MV-4-11 (cell line): ENCODE measurements at places on chromosomes 3 and 15.

DNA sequence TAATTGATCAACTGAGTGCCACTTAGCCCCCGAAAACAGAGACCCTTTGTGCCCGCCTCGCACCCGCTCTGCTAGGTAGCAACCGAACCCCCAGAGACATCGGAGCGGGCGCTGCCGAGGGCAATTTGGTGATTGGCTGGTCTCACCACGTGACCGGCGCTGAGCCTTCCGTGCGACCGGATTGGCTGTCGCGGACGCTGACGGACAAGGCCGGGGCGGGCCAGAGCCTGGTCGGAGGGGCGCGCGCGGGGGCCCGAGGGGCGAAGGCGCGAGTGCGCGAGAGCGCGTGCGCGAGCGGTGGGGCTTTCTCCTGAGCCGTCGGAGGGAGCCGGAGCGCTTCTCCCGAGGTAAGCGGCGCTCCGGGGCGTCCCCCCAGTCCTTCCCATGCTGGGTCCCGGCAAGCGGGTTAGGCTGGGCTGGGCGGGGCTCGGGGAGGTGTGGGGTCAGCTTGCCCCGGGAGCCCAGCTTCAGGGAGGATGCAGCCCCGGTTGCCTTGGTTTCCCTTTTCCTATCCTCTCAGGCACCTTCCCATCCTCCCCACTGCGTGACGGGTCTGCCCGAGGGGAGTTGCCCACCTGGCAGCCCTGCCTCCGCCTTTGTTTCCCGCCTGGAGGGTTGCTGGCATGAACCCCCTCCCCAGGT, at the start of gene TMEM108:
TSS of gene TMEM108 (plus strand) at position 303 of the 642 bp plus-strand sequence.
- DNase-seq = no peak

DNA sequence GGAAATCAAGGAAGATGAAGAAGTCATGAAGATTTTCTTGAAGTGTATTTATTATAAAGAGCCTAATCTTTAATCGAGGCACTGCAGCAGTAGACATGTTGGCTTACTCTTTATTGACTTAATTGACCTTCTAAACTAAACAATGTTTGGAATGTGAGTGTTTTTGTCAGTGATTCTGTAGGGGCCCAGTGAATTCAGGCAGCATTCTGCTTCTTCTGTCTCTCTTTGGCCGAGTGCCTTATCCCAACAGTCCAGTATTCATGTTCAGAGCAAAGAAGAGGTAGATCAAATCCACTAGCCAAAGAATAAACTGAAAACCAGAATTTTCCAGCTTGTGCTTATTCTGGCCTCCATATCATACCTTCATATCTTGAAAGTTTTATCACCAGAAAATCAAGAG, 55.7 kb downstream of the RLBP1 start:
- no peak for DNase-seq

- DNase-seq = peak; percentile 99
These were observed 15.9 kb upstream of the COPG1 start for GRCh38 chr3:129233538-129233937.

DNA sequence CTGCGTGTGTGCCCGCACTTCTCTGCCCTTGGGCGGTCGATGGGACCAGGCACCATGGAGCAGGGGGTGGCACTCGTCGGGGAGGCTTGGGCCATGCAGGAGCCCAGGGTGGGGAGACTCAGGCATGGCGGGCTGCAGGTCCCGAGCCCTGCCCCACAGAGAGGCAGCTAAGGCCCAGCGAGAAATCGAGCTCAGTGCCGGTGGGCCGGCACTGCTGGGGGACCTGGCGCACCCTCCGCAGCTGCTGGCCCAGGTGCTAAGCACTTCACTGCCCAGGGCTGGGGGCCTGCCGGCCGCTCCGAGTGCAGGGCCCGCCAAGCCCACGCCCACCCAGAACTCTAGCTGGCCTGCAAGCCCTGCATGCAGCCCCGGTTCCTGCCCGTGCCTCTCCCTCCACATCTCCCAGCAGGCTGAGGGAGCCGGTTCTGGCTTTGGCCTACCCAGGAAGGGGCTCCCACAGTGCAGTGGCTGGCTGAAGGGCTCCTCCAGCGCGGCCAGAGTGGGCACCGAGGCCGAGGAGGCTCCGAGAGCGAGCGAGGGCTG, 553 bp upstream of the RTP4 start:
- no peak for DNase-seq

- DNase-seq = peak; percentile 85
These were observed at the start of gene MAPK6 for GRCh38 chr15:52018693-52019393. MAPK6 (plus strand) TSS chr15:52019219; CDS start chr15:52046461, 27,242 bp downstream.

- no peak for DNase-seq
These were observed 70.3 kb downstream of the MYLK start for GRCh38 chr3:123813876-123814275.

DNA sequence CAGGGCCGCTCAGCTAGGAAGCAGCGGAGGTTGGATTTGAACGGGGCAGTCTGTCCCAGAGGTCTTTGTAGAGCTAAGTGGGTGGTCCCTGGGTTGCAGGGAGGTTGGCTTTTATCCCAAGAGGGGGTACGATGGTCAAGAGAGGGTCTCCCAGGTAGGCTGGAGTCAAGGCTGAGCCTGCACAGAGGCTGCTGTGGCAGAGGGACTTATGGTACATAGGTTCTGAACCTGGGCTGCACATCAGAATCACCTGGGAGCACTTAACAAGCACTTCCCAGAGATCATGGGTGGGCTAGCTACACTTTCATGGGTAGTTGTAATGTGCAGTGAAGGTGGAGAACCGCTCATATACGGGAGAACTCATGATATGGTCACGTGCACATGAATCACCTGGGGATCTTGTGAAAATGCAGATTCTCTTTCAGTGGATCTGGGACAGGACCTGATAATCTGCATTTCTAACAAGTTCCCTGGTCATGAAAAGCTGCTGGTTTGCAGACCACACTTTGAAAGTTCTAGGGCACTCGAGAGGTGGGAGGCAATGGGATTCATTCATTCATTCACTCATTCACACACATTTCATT, 2.9 kb upstream of the RASGRF1 start:
- DNase-seq = no peak

DNA sequence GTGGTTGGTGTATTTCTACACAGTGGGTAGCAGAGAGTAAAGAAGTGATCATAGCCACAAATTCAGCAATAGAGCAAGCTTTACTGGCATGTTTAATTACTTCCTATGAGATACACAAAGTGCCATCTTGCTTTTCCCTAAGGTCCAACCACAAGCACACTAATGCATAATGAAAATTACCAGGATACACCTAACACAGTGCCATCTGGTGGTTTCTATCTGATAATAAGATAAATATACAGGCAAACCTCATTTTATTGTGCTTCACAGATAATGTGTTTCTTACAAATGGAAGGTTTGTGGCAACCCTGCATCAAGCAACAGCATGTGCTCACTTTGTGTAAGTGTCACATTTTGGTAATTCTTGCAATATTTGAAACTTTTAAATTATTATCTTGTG, 223.0 kb downstream of the NSUN3 start:
- peak; percentile 2 for DNase-seq

DNA sequence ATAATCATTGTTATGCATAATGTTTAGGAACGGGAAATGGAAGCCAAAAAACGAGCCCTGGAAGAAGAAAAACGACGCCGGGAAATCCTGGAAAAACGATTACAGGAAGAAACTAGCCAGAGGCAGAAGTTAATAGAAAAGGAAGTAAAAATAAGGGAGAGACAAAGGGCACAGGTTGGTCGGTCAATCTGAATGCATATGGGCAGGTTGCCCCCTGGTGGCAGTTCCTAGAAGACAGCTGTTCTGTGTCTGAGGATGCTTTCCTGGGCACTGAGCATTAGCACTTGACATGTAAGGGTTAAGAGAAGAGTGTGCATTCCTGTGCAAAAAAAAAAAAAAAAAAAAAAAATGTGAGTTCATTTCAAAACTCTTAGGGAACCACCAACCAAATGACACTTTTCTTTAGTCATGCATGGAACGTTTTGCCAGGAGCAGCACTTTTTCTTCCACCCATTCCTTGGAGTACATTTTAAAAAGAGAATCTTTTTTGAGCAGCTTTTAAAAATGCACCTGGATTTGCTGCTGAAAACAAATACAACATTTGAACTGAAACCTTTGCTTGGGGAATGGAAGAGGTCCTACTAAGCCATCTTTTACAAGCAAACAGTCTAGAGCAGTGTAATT, 11.1 kb upstream of the ABHD10 start:
- DNase-seq = peak; percentile 63

- peak; percentile 30 for DNase-seq
These were observed 14.2 kb downstream of the BAHD1 start for GRCh38 chr15:40454904-40455391.

DNA sequence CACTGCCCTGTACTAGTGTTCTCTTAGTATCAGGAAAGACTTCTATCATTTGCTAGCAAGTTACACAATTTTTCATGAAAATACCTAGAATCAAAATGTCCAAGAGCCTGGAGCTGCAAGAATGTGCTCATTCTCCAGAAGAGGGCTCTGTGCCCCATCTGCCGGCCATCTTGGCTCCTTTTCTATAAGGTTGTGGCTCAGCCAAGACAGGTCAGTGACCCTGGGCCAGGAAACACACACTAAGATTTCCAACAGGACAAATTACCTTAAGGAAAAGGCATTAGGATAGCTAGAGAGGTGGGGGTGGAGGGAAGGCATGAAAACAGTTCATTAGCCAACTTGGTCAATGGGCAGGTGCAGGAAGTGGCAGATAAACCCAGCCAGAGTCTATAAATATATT, 20.7 kb downstream of the TIMP4 start:
- peak; percentile 35 for DNase-seq

DNA sequence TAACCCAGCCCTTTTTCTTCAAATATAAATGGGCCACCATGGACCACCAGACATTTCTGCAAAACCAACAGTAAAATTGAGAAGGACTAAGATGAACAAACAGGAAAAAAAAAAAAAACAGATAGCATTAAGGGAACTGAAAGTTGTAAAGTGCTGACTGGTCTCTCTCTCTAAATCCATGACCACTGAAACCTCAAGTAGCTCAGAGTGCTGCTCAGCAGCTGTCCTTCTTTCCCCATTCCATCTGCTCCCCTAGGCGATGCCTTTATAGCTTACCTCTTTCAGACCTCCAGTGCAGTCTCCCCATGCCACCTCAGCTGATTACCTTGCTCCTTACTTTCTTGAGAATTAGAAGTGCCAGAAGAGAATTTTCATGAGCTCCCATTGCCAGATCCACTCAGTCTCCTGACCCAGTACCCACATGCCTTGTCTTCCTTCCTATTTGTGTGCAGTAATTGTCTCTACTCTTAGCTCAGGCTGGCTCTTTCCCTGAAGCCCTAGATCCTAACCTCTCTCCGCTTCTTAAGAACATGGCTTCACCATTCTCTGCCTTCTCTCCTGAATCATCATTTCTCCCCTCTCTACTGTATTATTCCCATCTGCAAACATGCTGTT, 23.9 kb upstream of the XIRP1 start:
- DNase-seq = peak; percentile 97

DNA sequence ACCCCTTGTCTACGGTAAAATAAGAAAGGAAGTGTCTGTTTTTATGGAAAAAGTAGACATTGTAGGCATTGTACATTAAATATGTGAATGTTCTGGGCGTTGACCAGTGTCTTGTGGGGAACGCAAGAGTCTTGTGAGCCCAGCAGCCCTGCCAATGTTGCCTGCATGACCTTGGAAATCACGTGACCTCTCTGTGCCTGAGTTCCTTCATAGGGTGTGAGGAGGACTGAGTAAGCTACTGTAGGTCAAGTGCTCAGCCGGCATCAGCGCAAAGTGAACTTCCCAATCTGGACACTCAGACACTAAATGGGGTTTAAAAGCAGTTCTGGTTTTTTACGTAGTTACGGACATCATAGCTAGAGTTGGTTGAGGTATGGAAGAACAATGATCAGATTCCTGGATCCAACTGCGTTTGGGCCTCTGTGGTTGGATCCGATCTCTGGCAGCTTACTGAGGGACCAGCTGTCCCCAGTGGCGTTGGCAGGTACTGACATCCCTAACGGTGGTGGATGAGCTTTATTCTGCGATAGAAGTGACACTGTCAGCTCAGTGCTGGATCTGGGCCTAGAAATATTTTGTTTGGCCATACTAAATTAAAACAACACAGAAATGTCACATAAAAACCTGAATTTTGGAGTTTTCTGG, 63.8 kb downstream of the SPSB4 start:
- no peak for DNase-seq

DNA sequence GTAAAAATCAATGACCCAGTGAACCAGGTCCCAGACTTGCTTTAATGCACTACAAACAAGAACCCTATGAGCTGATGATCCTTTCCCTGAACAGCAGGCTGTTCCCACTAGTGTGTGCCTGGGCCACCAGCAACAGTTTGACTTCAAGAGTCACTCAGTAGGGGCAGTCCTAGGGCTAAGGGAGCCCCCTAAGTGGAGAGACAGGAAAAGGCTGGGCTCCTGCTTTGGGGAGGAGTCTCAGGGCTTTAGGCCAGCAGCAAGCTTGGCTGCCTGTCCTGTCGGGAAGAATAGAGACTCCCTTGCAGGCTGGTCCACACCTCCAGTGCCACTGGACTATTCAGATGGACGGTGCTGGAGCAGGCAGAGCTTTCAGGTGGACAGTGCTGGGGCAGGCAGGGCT, 29.4 kb upstream of the ADCY5 start:
- DNase-seq = no peak

DNA sequence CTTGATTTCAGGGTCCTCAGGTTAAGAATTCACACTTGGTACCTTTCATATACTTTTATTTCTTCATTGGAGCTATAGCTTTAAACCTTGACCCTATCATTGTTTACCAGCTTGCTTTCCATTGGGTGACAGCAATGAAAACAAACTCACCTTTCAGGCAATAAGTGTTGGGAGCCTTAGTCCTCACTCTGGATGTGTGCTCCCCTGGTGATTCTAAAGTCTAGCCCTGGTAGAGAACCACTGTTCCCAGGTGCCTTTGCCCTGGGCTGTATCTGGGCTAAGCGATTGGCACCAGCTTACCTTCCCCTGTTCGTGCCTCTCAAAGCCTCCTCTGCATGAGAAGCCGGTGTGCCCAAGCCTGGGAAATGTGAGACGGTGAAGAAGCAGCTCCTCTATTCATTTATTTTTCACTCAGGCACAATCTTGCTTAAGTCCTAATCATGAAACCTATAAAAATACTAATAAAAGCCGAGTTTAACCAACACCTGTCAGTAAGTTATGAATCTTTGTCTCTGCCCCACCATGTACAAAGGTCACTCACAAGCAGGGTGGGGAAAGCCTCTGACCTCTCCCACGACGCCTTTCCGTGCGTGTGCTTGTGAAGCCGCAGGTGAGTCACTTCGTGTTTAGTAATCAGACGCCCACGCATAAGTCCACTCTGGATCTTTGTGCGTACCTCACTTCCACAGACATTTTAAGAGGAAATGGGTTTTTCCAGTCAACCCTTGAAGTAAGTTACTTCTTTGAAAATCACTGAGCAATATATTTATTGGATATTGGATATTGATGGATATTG, 12.8 kb upstream of the ARRDC4 start:
- DNase-seq = no peak
